LoVo (cell line): ENCODE measurements at places on chromosomes 3 and 15.

- peak; percentile 69 for DNase-seq
These were observed 457 bp upstream of the DNAJA4 start for GRCh38 chr15:78263907-78264303.

GRCh38 chr3:129952556-129953355 is 21.8 kb upstream of the TRH start:
- DNase-seq = no peak

DNA sequence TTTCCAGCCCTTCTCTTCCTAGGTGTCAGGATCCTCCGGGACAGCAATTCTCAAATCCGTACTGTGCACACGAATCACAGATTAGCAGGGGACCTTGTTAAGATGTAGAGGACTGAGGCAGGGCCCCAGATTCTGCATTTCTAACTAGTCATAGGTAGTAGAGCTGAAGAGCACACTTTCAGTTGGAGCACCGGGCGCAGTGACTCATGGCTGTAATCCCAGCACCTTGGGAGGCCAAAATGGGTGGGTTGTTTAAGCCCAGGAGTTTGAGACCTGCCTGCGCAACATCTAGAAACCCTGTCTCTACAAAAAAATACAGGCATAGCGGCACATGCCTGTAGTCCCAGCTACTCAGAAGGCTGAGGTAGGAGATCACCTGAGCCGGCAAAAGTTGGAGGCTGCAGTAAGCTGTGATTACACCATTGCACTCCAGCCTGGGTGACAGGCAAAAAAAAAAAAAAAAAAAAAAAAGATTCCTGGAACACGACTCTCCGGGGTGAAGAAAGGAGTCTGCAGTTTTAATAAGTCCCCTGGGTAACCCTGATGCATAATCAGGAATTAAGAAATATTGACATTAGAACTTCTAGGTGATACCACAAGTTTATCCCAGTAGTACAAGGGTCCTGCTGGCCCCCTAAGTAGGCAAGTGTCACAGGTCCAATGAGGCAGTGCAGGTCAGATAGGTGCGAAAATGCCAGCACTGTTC is 21.4 kb upstream of the IGDCC3 start:
- DNase-seq = no peak

GRCh38 chr3:13009132-13009945 is 63.9 kb downstream of the IQSEC1 start:
- DNase-seq = no peak

- DNase-seq = no peak
These were observed 18.6 kb downstream of the UBE2Q2 start for GRCh38 chr15:75861750-75862402.

GRCh38 chr3:69542089-69542804 is 156.4 kb upstream of the FRMD4B start:
- no peak for DNase-seq

DNA sequence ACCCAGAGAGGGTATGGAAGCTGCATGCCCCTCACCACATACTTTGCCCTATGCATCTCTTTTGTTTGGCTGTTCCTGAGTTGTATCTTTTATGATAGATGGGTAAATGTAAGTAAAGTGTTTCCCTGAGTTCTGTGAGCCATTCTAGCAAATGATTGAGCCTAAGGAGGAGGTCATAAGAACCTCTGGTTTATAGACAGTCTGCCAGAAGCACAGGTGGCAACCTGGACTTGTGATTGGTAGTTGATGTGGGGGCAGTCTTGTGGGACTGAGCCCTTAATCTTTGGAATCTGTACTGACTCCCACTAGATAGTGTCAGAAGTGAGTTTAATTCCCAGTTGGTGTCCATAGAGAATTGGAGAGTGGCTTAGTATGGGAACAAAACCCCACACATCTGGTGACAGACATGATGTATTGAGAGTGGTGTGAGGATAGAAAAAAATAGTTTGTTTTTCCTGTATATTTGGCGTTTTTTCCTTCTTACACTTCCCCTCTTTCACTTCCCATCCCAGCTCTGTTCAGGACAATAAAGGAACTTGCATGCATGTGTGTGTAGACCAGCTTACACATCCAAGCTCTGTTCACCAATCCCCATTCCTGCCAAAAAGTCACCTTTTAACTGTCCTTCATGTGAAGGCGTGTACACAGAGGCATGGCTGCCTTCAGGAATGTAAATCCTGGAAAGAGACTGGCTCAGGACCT is 38.1 kb upstream of the SPPL2A start:
- DNase-seq = no peak

DNA sequence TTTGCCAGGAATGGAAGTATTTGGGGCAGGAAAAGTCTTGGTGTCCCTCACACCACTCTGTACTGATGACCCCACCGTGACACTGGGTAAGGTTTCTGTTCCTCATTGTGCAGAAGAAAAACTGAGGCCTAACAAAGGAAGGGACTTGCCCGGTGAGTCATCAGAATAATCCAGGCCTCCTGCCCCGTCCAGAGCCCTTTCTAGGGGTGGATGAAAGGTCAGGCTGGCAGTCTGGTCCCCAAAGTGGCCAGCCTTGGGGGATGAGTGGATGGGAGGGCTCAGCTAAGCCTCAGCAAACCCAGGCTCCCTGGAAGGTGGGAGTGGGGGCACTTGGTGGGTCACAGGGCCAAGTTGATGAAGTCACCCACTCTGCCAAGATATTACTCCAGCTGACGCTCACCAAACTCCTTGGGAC is 2.3 kb upstream of the DNAH1 start:
- no peak for DNase-seq

GRCh38 chr3:149688122-149688757 is 30.4 kb upstream of the WWTR1 start:
- DNase-seq = no peak
